ENCODE measurements at places on chromosomes 11 and 22.

DNA sequence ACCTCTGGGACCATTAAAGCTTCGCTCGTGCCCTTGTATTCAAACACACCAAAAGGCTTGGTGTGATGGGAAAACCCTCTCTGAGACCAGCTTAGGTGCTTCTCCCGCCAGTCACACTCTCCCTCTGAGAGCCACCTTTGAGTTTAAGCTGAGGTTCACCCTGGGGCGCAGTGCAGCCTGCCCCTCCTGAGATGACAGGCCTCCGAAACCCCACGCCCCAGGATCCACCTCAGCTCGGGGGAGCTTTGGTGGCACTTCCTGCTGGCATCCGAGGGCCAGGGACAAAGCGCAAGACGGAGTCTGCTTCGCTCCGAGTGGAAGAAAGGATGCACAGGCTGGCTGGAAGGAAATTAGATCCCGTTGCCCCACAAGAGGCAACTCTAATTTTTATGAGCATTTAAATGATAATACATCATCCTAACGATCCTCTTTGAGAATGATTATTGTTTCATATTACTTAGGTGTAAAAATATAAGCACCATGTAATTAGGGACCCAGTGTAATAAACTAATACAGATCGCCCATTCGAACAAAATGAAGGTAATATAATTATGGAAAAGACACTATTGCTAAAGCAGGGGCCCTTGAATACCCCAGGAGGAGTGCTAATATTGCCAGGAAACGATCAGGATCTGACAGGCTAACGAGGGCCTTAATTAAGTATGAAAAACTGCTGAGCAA lies 134.7 kb downstream of the CEP164 start:
- DNase-seq, result no peak

DNA sequence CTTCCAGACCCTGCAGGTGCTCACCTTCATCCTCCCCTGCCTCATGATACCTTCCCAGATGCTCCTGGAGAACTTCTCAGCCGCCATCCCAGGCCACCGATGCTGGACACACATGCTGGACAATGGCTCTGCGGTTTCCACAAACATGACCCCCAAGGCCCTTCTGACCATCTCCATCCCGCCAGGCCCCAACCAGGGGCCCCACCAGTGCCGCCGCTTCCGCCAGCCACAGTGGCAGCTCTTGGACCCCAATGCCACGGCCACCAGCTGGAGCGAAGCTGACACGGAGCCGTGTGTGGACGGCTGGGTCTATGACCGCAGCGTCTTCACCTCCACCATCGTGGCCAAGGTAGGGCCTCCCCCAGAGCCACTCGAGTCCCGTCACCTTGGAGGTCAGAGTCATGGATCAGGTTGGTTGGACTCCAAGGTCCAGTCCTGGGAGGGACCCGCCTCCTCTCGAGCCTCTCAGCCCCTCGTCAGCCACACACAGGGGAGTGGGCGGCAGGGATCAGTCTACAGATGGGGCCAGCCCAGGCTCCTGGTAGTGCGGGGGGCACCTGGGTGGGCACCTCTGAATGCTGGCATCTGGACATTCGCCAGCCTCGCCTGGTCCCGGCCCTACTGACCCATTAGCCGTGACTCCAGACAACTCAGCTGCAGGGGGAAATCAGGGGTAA lies 34.8 kb upstream of the SLC22A12 start:
- DNase-seq, result no peak

GRCh38 chr11:17939542-17939941 lies 73.3 kb downstream of the SERGEF start:
- DNase-seq, result no peak

- no peak for DNase-seq
These were observed 98.6 kb downstream of the KIF18A start for GRCh38 chr11:28009388-28009787.

DNA sequence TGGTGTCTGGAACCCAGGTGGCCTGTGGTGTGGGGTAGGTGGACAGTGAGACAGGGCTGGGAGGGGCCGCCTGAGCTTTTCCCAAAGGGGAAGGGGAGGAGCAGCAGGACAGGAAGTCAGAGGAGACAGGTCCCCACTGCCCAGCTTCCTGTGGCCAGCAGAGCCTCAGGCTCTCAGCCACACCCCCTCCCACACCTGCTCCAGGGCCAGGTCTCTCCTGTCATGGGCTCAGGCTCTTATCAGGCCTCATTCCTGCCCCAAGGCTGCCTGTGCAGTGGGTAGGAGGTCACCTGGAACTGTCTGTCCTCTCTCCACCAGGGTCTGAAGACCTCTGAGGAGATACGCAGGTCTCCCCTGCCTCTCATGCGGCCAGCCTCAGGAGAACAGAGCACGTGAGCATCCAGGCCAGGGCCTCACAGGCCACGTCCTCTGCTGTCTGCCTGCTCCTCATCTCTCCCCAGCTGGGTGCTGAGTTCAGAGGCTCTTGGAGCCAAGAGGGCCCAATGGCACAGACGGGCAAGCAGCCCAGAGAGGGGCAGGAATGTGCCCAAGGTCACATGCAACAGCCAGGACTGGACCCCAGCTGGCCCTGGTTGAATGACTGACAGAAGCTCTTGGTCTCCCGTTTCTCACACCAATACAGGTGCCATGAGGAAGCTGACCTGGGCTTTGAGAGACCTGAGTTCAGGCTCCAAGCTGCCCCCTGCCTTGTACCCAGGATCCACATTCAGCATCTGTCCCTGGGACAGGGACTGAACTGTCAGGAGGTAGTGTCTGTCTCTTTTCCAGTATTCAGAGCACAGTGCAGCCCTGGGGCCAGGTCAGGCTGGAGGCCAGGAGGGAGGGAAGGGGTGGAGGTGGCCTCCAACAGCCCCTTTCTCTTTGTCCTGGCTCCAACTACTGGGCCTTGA lies 16.7 kb downstream of the STARD10 start:
- DNase-seq, result no peak

- peak; percentile 48 for DNase-seq
These were observed 18.1 kb upstream of the KLHL35 start for GRCh38 chr11:75450826-75451821.

DNA sequence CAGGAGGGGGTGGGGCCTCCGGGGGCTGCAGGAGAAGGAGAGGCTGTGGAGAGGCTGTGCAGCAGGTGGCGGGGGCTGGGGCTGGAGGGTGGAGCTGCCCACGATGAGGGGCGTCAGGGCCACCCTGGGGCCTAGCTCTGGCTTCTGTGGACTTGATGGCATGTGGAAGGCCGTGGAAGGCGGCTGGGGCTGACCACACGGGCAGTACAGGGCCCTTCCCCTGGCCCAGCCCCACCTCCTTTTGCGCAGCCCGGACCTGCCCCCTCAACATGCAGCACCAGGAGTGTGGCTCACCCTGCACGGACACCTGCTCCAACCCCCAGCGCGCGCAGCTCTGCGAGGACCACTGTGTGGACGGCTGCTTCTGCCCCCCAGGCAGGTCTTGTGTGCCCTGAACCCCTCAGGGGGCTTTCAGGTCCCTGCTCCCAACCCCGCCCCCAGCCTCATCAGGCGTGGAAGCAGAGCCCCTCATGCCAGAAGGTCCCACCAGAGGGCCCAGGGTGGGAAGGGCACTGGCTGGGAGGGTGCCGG lies 6.1 kb downstream of the MUC5B start:
- DNase-seq, result no peak

- DNase-seq, result no peak
These were observed 1282.9 kb downstream of the TBC1D22A start for GRCh38 chr22:48045369-48045768.

- DNase-seq, result no peak
These were observed 61.9 kb upstream of the CSNK2A3 start for GRCh38 chr11:11414996-11415395.

- no peak for DNase-seq
These were observed 824.9 kb downstream of the TBC1D22A start for GRCh38 chr22:47587361-47587760.

GRCh38 chr11:76424379-76424778 lies 20.4 kb upstream of the EMSY start:
- peak; percentile 15 for DNase-seq

GRCh38 chr11:34155757-34156062 lies 50.3 kb downstream of the NAT10 start:
- DNase-seq, result no peak

DNA sequence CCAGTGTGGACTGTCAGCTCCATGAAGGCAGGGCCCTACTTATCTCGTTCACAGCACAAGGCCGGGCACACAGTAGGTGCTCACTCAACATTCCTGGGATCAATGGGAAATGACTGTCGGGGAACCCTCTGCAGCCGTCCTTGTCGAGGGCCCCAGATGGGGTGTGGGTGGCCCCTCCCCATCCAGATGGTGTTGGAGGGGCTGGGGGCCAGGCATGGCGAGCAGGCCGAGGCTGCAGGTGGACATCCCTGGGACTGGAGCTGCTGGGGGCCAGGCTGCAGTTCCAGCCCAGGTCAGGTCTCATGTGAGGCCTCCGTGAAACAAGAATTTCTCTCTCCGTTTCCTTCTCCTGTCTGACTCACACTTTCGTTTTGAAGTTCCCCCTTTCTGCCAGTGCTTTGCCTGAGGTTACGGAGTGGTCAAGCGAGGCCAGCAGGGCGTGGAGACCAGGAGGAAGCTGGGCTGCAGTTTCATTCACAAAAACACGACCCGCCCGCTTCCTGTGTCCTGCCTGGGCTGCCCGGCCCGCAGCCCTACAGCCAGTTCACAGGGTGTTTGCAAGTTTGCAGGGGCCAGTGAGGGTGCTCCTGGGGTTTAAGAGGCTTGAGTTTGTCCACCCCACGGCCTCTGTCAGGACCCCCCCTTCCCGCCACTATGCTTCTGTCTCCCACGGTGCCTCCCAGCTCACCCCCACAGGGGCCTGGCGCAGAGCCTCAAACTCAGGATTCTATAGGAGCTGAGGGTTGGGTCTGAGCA lies 4.5 kb downstream of the MYEOV start:
- DNase-seq, result no peak

GRCh38 chr11:18310800-18311340 lies 11.1 kb downstream of the HPS5 start:
- no peak for DNase-seq

DNA sequence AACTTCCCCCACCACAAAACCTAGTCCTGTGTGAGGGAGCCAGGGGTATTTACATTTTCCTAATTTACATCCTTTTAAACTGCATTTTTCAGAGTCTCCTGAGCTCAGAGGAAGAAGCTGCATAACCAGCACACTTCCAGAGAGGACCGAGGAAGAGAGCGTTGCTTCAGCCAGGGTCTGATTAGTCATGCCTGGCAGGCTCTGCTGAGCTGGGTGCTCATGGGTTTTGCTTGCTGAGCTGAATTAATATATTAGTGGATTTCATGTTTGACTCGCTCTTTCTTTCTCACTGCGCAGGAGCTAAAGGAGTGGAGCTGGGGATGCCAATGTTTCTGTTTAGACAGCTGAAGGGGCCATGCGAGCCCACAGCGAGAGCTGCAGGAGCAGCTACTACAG lies 539.3 kb upstream of the B3GAT1 start:
- DNase-seq, result no peak

DNA sequence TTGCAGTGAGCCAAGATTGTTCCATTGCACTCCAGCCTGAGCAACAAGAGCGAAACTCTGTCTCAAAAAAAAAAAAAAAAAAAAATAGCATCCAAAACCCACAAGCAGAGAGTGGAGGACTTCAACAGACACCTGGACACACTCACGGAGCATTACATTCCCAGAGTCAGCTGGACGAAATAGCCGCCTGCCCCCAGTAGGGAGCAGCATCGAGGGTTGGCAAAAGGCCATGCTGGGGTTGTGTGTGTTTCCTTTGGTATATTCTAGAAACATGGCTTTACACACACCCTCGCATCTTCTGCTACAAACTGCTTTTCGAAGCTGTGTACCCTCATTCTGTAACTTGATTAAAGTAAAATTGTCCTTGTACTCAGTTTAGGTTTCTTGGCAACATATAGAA lies 5.3 kb downstream of the ADA2 start:
- DNase-seq, result peak; percentile 28

GRCh38 chr11:207863-208180 lies 314 bp downstream of the RIC8A start:
- no peak for DNase-seq

- no peak for DNase-seq
These were observed 6.6 kb upstream of the RAB30 start for GRCh38 chr11:83078269-83078668.

- no peak for DNase-seq
These were observed 13.7 kb downstream of the CYB561A3 start for GRCh38 chr11:61347916-61348461.

DNA sequence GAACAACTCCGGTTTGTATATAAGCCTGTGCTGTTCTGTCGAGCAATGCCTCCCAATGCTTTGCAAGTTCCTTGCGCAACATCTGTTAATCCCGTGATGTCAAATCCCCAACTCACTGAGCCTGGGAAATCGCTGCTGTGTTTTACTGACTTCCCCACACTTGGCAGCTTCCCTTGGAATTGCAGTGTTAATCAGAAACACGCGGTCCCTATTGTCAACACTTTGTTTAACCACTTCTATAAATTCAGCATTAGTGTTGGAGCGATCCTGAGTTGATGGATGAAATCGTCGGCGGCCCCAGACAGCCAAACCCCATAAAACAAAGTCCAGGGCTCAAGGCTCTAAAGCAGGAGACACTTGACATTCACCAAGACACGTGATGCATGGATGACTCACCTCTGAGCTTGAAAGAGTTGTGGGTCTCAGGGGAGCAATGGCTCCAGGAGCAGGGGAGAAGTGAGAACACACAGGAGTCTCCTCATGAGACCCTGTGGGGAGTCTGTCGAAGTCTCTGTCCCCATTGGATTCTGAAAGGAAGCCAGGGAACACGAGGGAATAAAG lies 555.3 kb downstream of the MIAT start:
- no peak for DNase-seq

DNA sequence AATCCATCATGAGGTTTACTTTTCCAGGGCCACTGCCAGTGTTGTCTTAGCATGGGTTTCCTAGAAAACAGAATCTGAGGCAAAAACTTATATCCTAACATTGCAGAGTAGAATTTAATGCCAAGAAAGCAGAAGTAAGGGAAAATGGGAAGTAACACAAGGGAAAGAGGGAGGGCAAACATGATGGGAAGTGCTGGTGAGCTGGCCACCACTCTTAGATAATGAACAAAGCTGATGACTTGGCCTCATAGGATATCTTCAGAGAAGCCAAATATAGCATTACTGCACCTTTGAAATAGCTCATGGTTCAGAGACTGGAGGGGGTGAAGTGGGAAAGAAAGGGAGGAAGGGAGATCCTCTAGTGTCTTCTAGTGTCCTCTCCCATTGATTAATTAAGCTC lies 24.8 kb upstream of the CALCB start:
- no peak for DNase-seq

GRCh38 chr11:123547180-123547579 lies 107.2 kb downstream of the SCN3B start:
- no peak for DNase-seq

- DNase-seq, result no peak
These were observed 4.7 kb downstream of the EIF1AD start for GRCh38 chr11:65997286-65997685.

DNA sequence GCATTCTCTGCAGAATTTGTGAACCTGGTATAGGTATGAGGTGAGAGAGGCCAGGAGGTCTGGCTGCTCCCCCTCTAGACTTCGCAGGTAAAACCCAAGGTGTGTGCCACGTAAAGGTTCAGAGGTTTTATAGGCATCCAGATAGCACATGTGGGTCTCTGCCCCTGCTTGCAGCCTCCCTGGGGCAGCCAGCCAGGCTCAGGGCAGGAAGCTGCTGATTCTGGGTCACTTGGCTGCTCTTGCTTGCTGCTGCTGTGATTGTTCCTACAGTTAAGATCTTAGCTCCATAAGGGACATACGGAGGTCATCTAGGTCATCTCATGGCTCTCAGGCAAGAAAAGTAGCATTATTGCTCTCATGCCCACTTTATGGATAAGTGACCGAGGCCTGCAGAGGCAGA lies 30.2 kb downstream of the ZBTB16 start:
- DNase-seq, result no peak

Data from stimulated activated CD4-positive, alpha-beta T cell treated with anti-CD3 and anti-CD28 coated beads, TNF-alpha, amount 100 ng/mL, for 24 hours (primary cell).